Stimulated activated CD4-positive, alpha-beta T cell treated with anti-CD3 and anti-CD28 coated beads, TNF-alpha, amount 100 ng/mL, for 24 hours (primary cell): ENCODE measurements at places on chromosomes 12 and 14.

DNA sequence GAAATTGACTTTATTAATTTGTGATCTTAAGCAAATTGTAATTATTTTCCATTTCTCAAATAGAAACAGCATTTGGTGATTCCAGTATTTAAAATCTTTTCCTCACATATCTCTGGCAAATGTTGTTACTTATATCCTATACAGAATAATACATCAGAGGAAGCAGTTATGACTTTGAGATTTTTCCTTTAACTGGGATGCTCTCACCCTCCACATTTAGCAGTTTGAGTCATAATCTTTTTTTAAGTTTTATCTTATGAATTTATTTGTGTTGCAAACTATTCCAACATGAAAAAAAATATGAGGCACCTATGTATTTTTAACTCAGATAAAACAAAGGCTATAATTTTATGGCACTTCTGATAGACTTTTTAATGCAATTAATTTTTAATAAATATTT is 311.8 kb downstream of the TMTC2 start:
- DNase-seq, result no peak

DNA sequence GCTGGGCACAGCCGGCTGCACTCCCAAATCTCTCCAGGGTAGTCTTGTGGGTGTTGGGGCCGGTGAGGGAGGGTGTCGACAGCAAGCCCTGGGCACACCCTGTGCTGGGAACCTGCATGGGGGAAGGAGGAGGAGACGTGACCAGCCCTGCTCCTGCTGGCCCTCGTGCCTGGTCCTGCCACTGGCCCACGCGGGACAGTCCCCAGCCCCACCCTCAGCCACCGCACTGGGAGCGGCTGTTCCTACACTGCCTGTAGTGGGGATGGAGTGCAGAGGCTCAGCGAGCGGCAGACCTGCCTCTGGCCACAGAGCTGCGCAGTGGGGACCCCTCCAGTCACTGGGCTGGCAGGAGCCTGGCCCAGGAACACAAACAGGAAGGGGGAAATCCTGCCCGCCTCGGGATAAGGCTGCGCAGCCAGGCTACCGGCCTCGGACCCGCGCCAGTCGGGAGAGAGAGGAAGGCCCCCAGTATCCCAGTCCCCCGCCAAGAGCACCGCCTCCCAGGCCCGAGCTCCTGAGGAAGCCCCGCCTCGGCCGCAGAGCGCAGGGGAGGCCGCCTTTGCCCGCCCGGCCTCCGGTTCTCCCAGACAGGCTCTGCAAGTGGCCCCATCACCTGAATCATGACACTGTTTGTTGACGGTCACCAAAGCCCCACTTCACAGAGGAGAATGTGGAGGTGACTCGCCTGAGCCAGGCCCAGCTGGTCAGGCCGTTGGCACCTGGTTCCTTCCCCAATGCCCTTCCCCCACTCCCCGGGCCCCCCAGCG is 10.6 kb downstream of the AHNAK2 start:
- no peak for DNase-seq

DNA sequence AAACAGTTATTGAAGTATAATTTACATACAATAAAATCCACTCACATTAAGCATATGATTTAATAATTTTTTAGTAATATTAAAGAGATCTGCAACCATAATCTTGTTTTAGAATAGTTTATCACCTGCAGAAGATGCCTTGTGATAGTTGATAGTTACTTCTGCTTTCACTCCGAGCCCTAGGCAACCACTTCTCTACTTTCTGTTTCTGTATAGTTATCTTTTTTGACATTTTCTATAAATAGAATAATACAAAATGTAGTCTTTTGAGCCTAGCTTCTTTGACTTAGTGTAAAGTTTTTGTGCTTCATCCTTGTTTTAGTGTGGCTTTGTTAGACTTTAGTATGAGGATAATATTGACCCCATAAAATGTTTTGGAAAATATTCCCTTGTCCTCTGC is 111.0 kb downstream of the MNAT1 start:
- no peak for DNase-seq

GRCh38 chr12:101995684-101996083 is 66.1 kb downstream of the WASHC3 start:
- no peak for DNase-seq

- DNase-seq, result no peak
Observed at GRCh38 chr14:100810861-100811461, 15.0 kb upstream of the MEG3 start.

GRCh38 chr12:63963868-63964267 is 119.4 kb downstream of the SRGAP1 start:
- no peak for DNase-seq

DNA sequence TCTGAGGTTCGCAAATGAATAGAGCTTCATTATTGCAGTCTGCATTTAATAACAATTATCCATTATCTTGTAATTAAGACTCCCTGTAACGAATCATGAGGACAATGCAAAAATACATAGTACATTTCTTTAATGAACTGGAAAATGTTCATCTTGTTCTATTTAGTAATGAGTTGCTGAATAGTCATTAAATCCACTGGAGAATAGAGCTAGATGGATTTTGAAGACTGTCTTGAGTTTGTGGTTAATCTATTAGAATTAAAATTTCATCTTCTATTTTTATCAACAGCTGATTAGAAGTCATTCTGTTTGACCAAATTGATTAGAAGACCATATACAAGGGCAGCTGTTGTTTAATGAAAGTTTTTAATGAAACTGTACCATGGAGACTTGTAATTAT is 107.2 kb downstream of the DERA start:
- DNase-seq, result no peak

DNA sequence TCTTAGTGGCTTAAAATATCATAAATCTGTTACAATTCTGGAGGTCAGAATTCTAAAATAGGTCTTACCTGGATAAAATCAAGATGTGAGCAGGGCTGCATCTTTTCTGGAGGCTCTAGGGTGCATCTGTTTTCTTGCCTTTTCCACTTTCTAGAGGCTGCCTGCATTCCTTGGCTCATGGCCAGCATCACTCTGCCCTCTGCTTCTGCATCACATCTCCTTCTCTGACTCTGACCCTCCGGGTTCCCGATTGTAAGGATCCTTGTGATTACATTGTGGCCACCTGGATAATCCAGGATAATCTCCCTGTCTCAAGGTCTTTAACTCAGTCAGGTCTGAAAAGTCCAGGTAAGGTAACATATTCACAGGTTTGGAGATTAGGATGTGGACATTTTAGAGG is 11.0 kb upstream of the BMP4 start:
- DNase-seq, result no peak

- DNase-seq, result no peak
Observed at GRCh38 chr12:120763250-120763649, 37.6 kb downstream of the ACADS start.

- no peak for DNase-seq
Observed at GRCh38 chr14:44895716-44896115, 66.0 kb downstream of the KLHL28 start.

DNA sequence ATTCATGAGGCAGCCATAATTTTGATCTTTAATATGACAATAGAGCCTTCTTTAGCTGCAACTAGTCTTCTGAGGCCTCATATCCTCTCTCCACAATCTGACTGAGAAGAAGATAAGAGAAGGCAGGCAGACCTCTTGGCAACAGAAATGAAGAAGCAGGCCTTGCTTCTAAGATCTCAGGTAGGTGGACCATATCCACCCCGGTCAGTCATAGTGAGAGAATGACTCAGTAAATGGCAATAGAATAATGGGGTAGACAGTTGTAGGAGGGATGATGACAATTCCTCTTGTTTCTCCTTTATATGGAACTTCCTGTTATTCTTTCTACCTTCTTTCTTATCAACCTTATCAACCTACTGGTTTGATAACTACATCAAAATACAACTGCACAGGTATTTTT is 246.7 kb upstream of the G2E3 start:
- DNase-seq, result no peak

GRCh38 chr12:76374386-76375020 is 26.3 kb upstream of the BBS10 start:
- DNase-seq, result no peak

GRCh38 chr12:120586860-120587259 is 5.7 kb upstream of the POP5 start:
- no peak for DNase-seq

DNA sequence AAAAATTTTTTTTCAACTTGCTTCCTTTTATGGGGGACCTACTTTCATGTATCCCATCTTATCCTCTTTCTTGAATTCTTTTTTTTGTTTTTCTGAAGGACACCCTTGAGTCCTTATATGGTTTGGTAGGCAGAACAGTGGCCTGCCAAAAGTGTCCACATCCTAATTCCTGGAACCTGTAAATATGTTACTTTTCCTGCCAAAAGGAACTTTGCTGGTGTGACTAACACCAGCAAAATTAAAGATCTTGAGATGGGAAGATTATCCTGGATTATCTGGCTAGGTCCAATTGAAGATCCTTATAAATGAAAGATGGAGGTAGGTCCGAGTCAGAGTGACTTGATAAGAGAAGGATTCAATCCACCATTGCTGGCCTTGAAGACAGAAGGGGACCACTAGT is 5.3 kb downstream of the NUBPL start:
- DNase-seq, result no peak

GRCh38 chr12:122084857-122085405 is 6.4 kb downstream of the MLXIP start:
- DNase-seq, result no peak

GRCh38 chr14:102967506-102967795 is 45.0 kb downstream of the AMN start:
- DNase-seq, result no peak

- DNase-seq, result no peak
Observed at GRCh38 chr14:97838986-97839385, 1041.8 kb downstream of the VRK1 start.

GRCh38 chr12:57989838-57990237 is 48.5 kb downstream of the ATP23 start:
- no peak for DNase-seq

DNA sequence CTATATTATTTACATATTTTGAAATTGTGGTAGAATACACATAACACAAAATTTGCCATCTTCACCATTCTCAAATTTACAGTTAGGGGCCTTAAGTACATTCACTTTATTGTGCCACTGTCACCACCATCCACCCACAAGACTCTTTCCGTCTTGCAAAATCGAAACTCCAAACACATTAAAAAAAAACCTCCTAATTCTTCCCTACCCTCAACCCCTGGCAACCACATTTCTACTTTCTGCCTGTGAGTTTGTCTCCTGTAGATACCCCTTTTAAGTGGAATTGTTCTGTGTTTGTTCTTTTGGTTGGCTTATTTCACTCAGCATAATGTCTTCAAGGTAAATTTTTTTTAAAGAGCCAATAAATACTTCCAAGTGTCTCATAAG is 31.6 kb upstream of the AMIGO2 start:
- DNase-seq, result no peak

DNA sequence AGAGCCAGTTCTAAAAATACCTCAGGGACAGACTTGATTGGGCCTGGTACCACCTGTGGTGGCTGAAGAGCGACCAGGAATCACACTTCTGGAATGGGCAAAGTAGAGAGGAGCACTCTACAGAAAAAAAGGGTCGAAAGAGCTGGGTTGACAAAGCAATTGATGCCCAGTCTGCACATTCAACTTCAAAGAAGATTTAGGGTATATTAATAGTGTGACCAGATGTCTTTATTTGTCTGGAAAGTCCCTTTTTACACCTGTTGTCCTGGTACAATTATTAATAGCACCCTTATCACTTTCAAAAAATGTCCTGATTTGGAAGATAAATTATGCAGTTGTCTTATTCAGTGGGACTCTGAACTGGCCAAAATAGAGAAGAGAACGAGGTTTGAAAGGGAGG is 137.5 kb downstream of the DYRK2 start:
- no peak for DNase-seq

DNA sequence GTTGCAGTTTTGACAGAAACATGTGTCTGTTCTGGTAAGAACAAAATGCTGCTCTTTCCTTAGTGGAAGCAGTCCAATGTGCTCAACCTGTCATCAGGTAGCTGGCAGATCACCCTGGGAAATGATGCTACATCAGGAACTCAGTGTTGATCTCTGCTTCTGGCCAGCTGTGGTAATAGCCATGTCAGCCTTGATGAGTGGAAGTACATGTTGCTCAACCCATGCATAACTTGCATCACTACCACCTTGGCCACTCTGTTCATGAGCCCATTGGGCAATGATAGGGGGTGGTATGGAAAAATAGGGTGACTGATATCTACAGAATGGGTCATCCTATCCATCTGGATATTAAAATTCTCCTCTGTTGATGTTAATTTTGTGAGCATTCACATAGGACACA is 411.0 kb downstream of the C12orf50 start:
- DNase-seq, result no peak

DNA sequence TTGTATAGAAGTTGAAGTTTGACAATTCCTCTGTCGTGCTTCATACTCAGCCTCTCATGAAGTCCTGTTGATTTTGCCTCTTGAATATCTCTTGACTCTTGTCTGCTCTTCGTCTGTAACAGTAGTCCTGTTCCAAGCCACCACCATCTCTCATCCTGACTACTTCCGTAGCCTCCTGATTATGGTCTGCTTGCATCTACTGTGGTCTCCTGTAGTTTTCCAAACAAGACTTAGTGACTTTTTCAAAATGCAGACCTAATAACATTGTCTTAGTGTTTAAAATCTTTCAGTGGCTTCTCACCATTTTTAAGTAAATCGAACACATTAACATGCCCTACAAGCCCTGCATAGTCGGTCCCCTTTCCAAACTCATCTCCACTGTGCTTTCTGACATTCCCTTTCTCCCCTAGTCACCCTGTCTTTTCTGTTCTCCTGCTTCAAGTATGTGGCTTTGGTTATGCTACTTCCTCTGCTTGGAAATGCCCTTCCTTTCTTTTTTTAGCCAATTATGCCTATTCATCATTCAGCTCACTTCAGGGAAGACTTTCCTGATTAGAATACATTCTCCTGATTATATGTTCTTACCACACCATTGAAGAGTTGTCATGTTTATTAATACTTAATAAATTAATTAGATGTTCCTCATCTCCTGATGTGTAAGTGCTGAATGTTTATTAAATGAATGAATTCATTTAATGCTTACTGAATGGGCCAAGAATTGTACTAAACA is 2.0 kb downstream of the SCYL2 start:
- DNase-seq, result no peak

DNA sequence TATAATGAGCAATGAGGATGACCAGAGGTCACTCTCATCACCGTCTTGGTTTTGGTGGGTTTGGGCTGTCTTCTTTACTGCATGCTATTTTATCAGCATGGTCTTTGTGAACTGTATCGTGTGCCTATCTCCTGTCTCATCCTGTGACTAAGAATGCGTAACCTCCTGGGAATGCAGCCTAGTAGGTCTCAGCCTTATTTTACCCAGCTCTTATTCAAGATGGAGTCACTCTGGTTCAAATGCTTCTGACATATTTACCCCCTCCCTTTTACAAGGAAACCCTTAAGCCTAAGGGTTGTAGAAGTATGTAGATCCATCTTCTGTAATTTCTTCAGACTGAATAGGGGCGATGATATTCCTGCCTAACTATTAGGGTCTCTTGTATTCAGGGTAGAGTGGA is 8.4 kb downstream of the IFI27L1 start:
- DNase-seq, result no peak

DNA sequence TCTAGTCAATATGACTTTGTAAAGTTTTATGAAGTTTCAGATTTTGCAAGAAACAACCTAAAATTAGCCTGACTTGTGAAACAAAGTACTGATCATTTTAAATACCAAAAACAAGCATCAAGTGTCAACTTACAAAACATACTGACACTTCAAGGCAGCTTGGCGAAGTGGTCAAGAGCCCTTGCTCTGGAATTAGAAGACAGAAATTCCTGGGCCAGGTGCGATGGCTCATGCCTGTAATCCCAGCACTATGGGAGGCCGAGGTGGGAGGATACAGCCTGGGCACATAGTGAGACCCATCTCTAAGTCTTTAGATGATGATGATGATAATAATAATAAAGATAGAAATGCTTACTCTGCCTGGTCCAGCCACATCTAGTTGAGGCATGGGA is 45.4 kb upstream of the NR2C1 start:
- no peak for DNase-seq

GRCh38 chr14:24084440-24084839 is 9.7 kb upstream of the PCK2 start:
- DNase-seq, result no peak
